ENCODE measurements at places on chromosomes 2 and 18.

- no peak for DNase-seq
Measured at GRCh38 chr2:53701221-53701620, 66.4 kb upstream of the CHAC2 start.

GRCh38 chr2:84805250-84805958, 75.5 kb downstream of the TRABD2A start:
- DNase-seq = no peak

GRCh38 chr18:25360301-25360899, 8.4 kb upstream of the ZNF521 start:
- no peak for DNase-seq

- peak; percentile 77 for DNase-seq
Measured at GRCh38 chr2:43133708-43134570, 92.5 kb downstream of the ZFP36L2 start.

- no peak for DNase-seq
Measured at GRCh38 chr2:177281400-177282180, 17.1 kb upstream of the NFE2L2 start.

GRCh38 chr2:175136334-175137215, 31.4 kb downstream of the ATF2 start:
- no peak for DNase-seq

- DNase-seq = no peak
Measured at GRCh38 chr18:36534154-36534688, 236.7 kb downstream of the FHOD3 start.

GRCh38 chr18:14978962-14979535, 231.1 kb downstream of the ANKRD30B start:
- DNase-seq = no peak

GRCh38 chr2:80242355-80242910, 62.1 kb downstream of the LRRTM1 start:
- DNase-seq = no peak

DNA sequence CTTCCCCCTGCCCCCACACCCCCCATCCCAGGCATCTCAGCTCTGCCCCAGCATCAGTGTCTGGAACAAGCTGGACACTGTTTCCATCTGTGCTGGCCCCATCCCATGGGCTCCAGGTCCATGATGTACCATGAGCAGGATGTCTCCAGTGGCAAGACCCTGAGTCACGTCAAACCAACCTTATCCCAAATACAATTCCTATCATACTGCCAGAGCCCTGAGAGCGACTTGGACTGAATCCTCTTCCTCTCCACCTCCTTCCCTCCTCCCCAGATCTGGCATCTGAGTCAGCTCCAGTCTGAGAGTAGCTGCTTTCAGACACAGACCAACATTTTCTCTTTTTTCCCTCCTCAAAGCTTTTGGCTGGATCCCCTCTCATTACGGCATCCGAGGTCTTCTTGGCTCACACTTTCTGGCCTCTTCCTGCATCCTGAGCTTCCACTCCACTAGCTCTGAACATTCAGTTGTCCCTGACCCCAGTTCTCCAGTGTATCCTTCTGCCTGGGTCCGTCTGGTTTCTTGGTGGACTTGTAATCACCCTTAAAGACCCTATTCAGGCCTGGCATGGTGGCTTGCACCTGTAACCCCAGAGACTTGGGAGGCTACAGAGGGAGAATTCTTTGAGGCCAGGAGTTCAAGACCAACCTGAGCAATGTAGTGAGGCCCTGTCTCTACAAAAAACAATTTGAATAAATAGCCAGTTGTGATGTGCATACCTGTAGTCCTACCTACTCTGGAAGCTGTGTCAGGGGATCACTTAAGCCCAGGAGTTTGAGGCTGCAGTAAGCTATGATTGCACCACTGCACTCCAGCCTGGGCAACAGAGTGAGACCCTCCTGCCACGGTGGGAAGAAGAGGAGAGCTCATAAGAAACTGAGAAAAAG, 68.3 kb downstream of the ACKR3 start:
- DNase-seq = no peak

GRCh38 chr2:82811946-82812345, 1647.1 kb downstream of the SUCLG1 start:
- no peak for DNase-seq

- DNase-seq = no peak
Measured at GRCh38 chr2:240105982-240106381, 30.1 kb downstream of the COPS9 start.

DNA sequence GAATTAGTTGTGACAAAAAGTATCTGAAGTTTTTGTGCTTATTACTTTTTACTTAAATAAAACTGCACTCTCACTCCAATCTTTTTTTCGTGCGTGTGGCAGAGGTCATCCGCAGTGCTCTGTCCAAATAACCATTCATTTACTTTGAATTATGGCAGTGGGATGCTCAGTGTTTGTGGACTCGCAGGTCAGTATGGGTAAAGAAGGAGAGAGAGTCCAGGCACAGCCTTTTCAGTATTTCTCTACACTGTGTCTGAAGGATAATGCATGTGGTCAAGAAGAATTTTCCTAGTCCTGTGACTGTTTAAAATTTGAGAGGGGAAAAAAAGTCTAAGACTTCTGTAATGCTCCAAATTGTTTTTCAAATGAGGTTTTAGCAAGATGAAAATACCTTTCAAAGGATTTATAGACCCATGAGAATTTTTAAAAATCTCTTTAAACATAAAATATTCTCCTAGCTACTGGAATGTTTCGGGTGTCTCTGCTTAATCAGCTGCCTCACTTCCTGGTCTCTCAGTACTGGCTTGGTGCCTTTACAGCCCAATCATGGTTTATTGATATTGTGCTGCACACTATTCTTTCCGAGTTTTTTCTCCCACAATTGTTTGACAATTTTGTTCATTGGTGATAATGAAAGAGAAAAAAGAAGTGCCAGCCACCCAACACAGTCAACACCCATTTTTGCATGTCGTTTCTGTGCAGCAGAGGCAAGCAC, 453.2 kb downstream of the PTPRM start:
- DNase-seq = no peak

- no peak for DNase-seq
Measured at GRCh38 chr2:227188292-227188691, 23.9 kb downstream of the COL4A3 start.

DNA sequence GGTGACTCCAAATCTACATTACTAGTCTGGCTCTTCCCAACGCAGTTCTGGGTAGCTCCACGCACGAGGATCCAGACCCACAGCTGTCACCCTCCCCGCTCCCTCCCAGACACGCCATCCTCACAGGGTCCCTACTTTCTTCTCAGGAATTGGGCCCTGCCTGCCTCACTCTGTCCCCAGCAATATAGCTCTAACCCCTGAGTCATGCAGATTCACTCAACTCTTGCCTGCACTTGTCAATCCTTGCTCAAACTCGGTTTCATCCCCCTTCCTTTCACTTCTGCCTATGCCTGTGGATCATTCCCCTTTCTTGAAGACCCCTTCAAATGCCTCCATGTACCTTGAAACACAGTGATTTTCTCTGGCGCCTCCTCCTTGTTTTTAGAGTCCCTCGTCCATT, 5.0 kb downstream of the ST8SIA5 start:
- no peak for DNase-seq

GRCh38 chr2:160282063-160282580, 82.0 kb upstream of the ITGB6 start:
- no peak for DNase-seq

- no peak for DNase-seq
Measured at GRCh38 chr2:8486141-8486540, 195.7 kb upstream of the ID2 start.

DNA sequence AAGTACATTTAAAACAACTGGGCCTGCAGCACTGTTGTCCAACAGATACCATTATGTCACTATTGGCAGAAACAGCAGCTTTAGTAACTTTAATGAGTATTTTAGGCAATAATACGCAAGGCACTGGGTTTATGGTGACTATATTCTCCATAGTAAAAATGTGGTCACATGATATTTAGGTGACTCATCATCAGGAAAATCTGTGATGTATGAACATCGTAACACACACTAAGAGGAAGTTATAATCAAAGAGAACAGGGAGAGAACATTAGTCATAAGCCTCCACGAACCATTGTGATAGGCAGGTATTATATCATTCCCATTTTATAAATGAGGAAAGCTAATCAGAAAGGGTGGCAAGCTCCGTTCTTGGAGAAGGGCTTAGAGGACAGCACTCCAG, 36.9 kb downstream of the RAPH1 start:
- DNase-seq = no peak

GRCh38 chr2:45125232-45125631, 116.0 kb upstream of the SIX2 start:
- DNase-seq = no peak

GRCh38 chr2:26683583-26683982, 8.9 kb upstream of the KCNK3 start:
- no peak for DNase-seq

GRCh38 chr2:100197631-100198153, 55.3 kb upstream of the AFF3 start:
- no peak for DNase-seq

DNA sequence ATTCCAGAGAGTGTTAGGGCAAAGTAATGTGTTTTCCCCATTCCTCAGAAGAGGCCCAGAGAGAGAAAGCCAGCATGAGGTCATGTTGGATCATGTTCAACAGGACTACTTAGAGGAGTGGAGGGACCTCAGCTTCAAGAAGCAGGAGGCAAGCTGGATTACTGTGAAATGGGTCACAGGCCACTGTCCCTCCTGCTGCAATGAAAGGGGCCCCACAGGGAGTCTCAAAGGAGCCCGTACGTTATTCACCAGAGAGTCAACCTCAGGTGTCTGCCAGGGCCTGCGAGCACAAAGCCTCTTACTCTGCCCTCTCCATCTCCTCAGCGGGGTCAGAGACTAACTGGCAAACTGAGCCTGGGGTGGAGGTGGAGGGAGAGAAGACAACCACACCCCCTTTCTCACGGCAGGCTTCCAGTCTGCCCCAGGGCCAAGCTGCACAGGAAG, 27.2 kb upstream of the ACYP2 start:
- no peak for DNase-seq

DNA sequence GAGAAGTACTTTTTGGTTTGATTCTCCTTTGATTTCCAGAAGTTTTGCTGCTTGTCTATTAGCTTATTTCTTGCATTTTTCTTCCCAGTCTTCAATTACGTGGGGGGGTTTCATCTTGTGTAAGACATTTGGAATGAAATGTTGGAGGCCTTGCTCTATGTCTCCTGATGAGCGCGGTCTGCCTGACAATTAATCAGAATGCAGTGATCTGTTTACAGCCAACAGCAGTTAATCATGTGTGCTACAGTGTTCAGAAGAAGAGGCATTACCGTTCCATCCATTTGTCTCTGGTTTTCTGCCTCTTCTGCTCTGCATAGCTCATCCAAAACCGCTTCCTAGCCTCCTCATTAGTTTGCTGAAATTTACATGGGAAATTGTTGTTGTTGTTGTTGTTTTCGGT, 134.4 kb upstream of the ST6GAL2 start:
- DNase-seq = no peak

DNA sequence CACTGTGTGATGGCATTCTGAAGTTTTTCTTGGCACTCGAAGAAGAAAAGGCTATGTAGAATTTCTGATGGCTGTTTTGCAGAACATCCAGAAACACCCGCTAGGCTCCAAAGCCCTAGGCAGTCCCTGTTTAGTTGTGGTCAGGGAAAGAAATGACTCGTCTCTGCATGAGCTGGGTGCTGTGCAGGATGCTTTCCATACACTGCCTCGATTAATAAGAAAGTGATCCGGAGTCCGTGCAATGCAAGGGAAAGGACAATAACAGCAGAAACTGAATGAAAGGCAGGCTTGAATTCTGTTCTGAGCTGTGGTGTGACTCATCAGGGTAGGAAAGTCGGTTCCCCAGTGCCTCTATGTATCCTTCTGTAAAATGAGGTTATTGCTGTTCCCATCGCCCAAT, 18.7 kb downstream of the MAPRE3 start:
- DNase-seq = no peak

DNA sequence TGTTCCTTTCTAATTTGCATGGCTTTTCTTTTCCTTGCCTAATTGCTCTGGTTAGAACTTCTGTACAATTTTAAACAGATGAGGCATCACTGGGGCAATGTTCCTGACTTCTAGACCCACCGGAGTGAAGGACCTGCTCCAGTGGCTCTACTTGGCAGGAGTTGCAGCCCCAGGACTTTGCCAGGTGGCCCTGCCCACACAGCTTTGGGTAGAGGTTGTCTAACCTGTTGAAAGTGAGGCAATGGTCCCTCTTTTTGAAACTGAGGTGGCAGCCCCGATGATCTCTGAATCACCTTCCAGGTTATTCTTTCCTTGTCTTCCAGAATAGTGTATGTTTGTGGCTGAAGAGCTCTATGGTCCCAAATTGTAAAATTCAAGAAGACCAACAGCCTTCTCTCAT, 29.9 kb upstream of the ZNF512 start:
- DNase-seq = no peak

DNA sequence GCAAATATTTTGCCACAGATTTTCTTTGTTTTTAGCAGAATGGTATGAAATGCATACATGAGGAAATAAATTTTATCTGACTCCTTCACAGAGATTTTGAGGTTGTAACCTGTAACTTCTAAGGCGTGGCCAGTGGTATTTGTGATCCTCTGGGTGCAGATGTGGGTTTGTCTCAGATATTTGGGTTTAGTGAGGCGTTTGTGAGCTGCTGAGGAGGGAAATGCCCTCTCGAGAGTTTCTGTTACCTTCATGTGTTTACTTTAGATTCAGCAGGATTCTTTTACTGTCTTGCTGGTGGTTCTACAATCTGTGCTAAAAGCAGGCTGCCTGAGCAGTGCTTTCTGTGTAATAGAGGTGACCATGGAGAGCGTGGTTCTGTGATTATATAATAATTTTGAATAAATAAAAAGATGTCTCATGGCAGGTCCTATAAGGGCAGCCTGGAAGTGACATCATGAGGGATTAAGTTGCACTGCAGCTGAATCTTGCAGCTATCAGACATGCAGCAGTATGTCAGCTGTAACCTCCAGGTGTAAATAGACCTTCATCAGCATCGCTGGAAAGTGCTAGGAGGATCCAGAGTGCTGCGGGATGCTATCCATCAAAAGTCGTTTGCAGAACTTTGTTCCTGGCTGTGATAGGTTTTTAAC, 34.1 kb downstream of the TANC1 start:
- no peak for DNase-seq

- no peak for DNase-seq
Measured at GRCh38 chr2:129654331-129654730, 325.1 kb upstream of the RAB6C start.

DNA sequence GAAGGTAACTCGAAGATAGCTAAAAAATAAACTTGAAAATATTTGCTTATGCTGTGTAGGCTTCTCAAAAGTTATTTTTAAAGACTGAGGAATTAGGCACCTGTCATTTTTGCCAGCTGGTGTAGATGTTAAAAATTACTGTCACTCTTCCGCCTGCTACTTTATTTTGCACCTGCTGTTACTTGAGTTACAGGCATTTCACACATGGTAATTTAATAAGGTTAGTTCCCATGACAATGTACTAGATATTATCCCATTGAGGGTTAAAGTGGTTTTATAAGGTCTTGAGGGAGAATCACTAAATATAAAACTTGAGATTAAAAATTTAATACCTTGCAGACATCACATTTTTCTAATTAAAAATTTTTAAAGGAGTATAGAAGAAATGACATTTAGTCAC, 26.6 kb downstream of the MYL1 start:
- DNase-seq = no peak

GRCh38 chr2:86039178-86039962, 66.3 kb downstream of the POLR1A start:
- DNase-seq = peak; percentile 36
